IPS-NIHi11 (cell line): ENCODE measurements at places on chromosomes 7 and 10.

DNA sequence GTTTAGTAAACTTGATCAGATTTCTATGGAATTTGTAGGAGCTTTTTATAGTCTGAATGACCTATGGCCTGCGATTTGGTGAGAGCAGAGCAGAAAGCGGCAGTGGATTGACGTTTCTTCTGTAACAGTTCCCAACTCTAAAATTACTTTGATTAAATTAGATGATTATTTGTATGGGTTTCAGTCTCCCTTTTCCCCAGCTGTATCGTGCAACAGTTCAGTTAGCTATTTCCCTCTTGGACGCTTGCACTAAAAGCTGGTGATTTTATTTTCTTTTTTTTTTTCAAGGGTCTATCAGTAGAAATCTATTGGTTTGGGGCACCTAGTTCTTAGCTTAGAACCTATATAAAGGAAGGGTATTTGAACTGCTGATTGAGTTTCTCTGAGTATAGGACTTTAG lies 6.8 kb downstream of the AHCYL2 start:
- DNase-seq = no peak

- no peak for DNase-seq
Measured at GRCh38 chr7:126755381-126755780, 497.4 kb downstream of the GRM8 start.

- DNase-seq = no peak
Measured at GRCh38 chr10:130259380-130259779, 123.2 kb downstream of the GLRX3 start.

DNA sequence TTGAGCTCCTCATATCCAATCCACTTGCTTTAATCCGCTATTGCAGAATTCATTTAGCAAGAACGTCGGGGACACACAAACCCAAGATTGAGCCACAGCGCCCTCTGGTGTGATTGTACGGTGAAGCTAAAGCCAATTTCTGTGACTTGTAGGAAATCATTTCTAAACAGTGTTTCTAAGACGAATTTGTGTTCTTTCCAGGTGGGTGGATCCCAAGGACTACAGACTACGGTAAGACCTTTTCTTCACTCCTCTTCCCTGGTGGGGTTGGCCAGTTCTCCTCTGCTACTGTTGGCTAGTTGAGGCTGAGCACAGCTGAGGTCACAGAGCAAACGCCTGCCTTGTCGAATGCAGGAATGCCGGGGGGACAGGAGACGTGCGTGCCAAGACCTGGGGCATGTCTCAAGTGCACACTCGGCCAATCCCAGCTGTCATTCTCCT lies 5.2 kb downstream of the DMBT1 start:
- DNase-seq = peak; percentile 71

DNA sequence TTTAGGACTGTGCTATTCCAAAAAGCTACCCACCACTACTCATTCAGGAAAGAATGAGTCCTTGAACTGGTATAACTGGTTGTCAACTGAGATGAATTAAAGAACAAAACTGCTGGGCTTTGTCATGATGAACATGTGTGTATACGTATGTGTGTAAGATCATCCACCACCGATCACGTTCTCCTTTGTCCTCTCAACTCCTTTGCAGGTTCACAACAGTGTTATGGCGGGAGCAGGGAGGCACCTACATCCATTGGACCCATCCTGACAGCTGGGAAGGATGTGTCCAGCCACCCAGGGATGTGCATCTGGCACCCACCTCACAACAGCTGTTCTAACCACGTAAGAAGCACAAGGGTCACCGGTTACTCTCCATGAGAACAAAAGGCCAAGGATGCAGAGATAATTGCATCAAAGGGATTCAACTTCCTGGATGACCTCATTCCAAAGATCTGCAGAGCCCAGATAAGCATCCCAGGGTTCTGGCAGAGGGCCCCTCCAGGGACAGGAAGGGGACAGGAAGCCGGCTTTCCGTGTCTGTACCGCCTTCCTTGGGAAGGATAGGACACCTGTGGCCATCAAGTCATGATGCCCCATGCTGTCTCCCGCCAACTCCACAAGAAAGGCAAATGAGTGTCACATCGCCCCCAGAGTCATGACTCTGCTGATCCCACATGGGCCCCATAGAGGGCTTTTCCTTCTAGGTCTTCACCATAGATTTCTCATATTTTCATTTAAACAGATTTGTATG lies 66.1 kb downstream of the STEAP1B start:
- DNase-seq = peak; percentile 31

- DNase-seq = no peak
Measured at GRCh38 chr7:50022991-50023390, 70.1 kb downstream of the ZPBP start.
